ENCODE measurements at places on chromosomes 5 and 9.

DNA sequence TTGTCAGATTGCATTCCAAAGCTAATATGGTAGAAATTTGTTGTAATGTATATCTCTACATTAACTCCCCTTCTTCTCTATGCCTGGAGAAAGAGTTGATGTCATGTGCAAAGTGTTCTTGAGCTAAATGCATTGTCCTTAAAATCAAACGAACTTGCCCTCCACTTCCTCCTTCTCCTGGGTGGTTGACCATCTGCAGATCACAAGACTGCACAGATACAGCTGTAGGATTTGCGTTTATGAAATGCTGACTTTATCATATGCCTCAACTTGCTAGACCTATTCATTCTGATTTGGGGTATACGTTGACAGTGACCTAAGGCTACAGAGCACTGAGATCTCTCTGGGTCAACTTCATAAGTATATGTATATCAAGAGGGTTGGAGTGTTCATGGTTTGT is 8.3 kb downstream of the TRIM32 start:
- H3K27ac ChIP-seq, result no peak overlapping the region
- no peak overlapping the region for H3K4me3 ChIP-seq
- H3K27me3 ChIP-seq, result no peaks in the 10 kb centered on the region

GRCh38 chr5:55141945-55142690 is 17.9 kb upstream of the GPX8 start:
- no peak overlapping the region for H3K27ac ChIP-seq
- H3K36me3 ChIP-seq, result no peaks in the 10 kb centered on the region
- H3K4me1 ChIP-seq, result no peaks in the 10 kb centered on the region
- no peak overlapping the region for H3K4me3 ChIP-seq

DNA sequence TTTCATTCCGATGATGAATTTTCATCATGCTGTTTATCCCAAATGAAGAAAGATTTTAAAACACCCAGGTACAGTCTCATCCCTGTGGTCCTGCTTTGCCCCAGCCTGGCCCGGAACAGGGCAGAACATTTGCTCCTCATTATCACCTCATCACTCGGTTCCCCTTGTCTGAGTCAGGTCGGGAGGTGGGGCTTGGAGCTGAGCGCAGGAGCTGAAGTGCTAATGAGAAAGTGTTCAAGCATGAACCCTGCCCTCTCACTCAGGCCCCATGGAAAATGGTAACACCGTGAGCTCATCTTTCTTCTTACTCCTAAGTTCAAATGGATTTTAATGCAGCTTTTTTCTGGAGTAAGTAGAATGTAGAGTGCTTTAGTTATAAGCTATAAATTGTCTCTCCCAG is 466.2 kb downstream of the KDM4C start:
- DNase-seq, result no peak
- H3K27me3 ChIP-seq, result no peaks in the 10 kb centered on the region
- no peaks in the 10 kb centered on the region for H3K36me3 ChIP-seq
- H3K4me3 ChIP-seq, result no peak overlapping the region

DNA sequence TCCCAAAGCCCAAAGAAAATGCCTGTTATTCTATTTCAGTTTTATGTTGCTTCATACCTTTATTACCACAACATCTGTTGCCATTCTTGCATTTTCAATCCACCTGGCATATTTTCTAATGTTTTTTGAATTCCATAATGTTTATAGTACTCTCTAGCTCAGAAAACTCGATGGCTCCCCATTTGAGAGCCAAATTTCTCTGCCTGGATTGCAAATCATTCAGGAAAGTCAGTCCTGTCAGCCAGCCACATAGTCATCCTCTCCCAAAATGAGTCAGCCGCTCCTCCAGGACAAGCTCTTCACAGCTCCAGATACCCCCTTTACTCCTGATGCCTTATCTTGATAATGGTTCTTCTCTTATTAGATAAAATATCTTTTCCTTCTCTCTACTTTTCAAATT is 78.2 kb upstream of the ADCY2 start:
- no peak for DNase-seq
- H3K27ac ChIP-seq, result no peak overlapping the region
- no peaks in the 10 kb centered on the region for H3K36me3 ChIP-seq
- H3K4me3 ChIP-seq, result no peak overlapping the region
- H3K4me1 ChIP-seq, result no peaks in the 10 kb centered on the region
- no peaks in the 10 kb centered on the region for H3K27me3 ChIP-seq

- H3K36me3 ChIP-seq, result peaks cover 37% of the 10 kb centered on the region
- DNase-seq, result no peak
Measured at GRCh38 chr9:137564817-137565411, 13.2 kb downstream of the MRPL41 start.

DNA sequence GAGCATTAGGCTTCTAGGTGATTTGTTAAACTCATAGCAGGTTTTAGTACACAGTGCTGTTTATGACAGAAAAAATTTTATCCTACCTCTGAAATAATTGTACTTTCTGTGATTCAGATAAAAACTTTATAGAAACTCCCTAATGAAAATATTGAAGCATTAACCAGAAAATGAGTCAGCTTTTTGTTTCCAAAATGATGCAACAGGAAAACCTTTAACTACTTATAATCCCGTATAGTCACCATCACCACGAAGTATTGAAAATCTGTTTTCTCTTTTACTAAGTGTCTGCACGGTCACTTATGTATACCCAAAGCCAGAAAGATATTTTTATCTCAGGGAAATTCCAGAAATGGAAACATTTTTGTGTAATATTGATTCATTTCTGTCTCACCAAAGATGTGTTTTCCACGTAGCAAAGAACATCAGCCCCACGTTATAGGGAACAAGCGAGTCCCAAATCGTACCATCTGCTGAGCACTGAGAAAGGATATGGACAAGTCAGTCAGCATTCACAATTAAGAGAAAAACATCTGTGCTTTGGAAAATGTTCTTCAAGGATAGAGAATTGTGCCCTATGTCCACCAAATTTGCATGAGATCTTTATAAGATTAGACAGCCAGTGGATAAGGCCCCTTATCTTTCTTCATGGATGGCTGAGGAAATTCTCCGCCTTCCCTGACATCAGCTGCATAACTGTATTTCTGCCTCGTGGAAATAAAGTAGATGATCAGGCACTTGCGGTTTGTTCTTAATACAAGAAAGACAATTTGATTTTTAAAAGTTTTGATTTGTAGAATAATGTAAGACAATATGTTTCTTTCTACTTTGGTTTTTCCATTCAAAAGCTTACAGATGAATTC is 41.9 kb downstream of the TNFAIP8 start:
- H3K27ac ChIP-seq, result no peak overlapping the region
- no peak overlapping the region for H3K4me3 ChIP-seq
- no peaks in the 10 kb centered on the region for H3K27me3 ChIP-seq
- peaks cover 4% of the 10 kb centered on the region for H3K36me3 ChIP-seq

DNA sequence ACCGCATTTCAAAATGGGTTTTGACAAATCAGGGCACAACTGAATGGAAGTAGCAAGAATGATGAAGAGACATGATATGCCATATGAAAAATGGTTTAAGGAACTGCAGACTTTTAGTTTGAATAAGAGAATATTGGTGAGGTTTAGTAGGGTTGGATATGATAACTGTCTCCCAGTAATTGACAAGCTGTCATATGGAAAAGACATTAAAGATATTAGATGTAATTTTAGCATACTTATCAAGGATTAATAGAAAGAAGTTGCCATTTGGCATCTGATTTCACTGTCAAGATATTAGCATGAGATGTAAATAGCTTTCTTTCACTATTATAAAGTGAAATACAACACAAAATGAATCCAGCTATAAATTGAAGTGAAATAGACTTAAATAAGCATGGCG is 169.0 kb upstream of the MPDZ start:
- peaks cover 9% of the 10 kb centered on the region for H3K4me1 ChIP-seq
- H3K27me3 ChIP-seq, result no peaks in the 10 kb centered on the region
- H3K4me3 ChIP-seq, result no peak overlapping the region
- no peak overlapping the region for H3K27ac ChIP-seq
- no peaks in the 10 kb centered on the region for H3K36me3 ChIP-seq

DNA sequence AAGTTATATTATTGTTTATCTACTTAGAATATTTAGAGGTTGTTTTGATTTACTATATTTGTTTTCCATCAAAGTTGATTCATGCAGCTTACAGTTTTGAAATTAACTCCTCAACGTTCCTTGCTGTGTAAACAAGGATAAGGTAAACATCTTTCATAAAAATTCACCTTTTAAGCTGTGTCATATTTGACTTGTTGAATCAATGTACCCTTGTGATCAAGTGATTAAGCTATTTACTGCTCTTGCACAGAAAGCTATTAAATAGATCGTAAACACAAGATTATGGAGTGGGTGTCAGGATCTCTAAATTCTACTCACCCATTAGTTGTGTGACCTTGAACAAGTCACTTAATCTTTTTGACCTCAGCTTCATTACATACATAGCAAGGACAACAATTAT is 2054.0 kb upstream of the NUDT12 start:
- no peaks in the 10 kb centered on the region for H3K4me1 ChIP-seq
- H3K27me3 ChIP-seq, result no peaks in the 10 kb centered on the region
- H3K36me3 ChIP-seq, result no peaks in the 10 kb centered on the region
- DNase-seq, result no peak
- H3K27ac ChIP-seq, result no peak overlapping the region

DNA sequence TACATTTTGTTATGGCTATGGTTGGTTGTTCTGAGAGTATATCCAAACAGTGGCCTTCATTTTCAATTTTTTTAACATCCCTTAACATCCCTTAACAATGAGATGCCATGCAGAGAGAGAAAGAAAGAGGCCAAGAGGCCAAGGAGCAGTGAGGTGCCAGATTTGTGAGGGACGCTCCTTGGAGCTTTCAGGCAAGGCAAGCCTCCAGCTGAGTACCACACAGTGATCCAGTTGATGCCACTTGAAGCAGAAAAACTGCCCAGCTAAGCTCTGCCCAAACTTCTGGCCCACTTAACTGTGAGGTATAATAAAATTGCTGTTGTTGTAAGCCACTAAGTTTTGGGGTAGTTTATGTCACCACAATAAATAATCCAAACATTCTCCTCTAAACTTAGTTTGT is 22.6 kb upstream of the EMB start:
- no peak for DNase-seq
- no peaks in the 10 kb centered on the region for H3K27me3 ChIP-seq
- no peaks in the 10 kb centered on the region for H3K4me1 ChIP-seq
- H3K27ac ChIP-seq, result no peak overlapping the region

DNA sequence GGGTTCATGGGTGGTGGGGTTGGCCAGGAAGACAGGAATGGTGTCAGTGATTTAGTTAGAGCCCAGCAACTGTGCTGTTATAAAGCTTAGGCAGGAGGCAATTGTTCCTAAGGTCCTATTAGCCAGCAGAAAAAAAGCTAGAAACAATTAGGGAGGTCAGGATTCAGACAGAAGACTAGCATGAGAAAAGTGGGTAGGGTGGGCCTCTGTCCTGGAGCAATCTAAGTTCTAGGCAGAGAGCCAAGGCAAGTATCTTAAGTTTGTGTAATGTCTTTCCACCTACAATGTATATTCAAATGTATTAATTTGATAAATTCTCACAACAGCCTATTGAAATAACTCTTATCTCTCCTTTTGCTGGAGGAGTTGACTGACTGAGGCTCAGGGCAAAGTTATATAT is 6.1 kb upstream of the ZFAND5 start:
- no peak overlapping the region for H3K4me3 ChIP-seq
- H3K27ac ChIP-seq, result no peak overlapping the region
- H3K27me3 ChIP-seq, result no peaks in the 10 kb centered on the region
- peaks cover 5% of the 10 kb centered on the region for H3K4me1 ChIP-seq

DNA sequence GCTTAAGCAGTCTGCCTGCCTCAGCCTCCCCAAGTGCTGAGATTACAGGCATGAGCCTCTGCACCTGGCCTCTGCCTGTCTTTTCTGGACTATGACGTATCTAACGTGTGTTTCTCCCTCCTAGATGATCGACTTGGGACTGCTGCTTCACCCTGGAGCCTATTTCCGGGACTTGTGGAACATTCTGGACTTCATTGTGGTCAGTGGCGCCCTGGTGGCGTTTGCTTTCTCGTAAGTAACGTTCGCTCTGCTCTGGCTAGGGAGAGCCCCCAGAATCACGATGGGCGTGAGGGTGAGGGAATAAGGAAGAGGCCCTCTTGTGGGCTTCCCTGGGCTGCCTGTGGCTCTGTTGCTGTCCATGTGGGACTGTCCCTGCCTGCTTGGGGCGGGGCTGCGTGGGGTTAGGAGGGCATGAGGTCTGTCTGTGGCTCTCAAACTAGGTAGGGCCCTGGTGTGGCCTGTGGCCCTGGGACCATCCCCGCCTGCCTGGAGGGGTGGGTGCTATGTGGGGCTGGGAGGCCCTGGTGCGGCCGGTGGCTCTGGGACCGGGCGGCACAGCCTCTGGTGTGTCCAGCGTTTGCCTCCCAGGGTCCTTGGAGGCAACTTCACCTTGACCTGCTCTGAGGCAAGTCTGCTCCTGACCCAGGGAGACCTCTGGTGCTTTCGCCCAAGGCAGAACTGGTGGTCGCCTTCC is 171.7 kb downstream of the CACNA1B start:
- peaks cover 5% of the 10 kb centered on the region for H3K27me3 ChIP-seq
- H3K36me3 ChIP-seq, result no peaks in the 10 kb centered on the region
- no peak overlapping the region for H3K4me3 ChIP-seq
- no peaks in the 10 kb centered on the region for H3K4me1 ChIP-seq
- H3K27ac ChIP-seq, result no peak overlapping the region
- DNase-seq, result peak; percentile 52

GRCh38 chr5:8730194-8730593 is 815.7 kb downstream of the SEMA5A start:
- no peak overlapping the region for H3K4me3 ChIP-seq

- H3K4me1 ChIP-seq, result no peaks in the 10 kb centered on the region
- DNase-seq, result no peak
- H3K4me3 ChIP-seq, result no peak overlapping the region
- H3K36me3 ChIP-seq, result no peaks in the 10 kb centered on the region
- no peaks in the 10 kb centered on the region for H3K27me3 ChIP-seq
Measured at GRCh38 chr5:152332716-152333460, 72.2 kb downstream of the NMUR2 start.

DNA sequence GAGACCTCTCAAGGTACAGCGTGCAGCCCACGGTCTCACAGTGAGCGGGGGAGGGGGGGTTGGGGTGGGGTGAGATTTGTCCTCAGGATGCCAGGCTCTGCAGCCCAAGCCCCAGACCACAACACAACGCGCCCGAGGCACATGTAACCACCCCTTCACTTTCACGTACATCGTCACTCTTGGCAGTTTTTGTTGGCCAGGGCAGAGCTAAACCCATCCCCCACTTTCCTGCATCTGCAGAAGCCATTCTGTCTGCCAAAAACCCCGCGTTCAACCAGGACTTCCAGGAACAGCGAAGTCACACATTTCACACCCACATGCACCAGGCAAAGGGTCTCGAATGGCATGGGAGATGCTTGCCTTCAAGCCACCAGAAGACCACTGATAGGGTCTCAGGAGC is 9.4 kb upstream of the SMIM23 start:
- no peak for DNase-seq
- no peak overlapping the region for H3K27ac ChIP-seq
- no peaks in the 10 kb centered on the region for H3K4me1 ChIP-seq
- no peaks in the 10 kb centered on the region for H3K27me3 ChIP-seq

DNA sequence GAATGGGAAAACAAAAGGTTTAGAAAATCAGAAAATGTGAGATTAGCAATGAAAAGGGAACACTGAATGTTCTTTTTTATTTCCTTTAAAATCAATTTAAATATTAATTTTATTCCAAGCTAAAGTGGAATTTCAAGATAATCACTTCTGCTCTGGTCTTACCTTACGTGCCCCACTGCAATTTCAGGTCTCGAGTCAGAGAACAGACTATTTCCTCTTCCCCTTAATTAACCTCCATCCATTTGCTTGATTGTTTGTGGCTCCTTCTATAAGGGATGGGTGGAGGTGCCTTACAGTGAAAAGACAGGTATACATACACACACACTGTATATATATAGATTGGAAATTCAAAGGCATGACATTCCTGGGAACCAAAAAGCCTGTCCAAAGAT is 137.1 kb downstream of the SUSD1 start:
- H3K36me3 ChIP-seq, result peaks cover 8% of the 10 kb centered on the region
- H3K4me3 ChIP-seq, result no peak overlapping the region
- no peaks in the 10 kb centered on the region for H3K27me3 ChIP-seq
- H3K27ac ChIP-seq, result no peak overlapping the region
- no peaks in the 10 kb centered on the region for H3K4me1 ChIP-seq
